ENCODE measurements at places on chromosomes 3 and 15.

GRCh38 chr3:41716471-41716870 lies 245.4 kb downstream of the ULK4 start:
- DNase-seq = peak; percentile 43

DNA sequence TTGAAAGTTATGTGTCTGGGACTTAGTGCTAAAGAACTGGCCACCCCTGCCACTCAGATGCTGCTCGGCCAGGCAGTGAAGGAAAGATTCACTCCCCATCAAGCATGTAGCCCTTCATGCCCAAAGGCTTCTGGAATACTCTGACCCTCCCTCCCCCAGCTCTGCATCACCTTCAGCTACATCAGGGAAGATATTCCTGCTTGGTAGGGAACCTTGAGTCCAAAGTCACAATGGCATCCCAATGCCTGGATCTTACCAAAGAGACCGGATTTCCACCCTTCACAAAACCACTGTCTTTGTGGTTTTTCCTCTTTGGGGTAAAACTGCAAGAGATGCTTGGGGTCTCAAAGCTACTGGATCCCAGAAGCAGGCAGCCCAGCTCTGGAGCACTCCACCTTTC lies 18.2 kb upstream of the BCL2A1 start:
- no peak for DNase-seq

GRCh38 chr15:73052653-73053397 lies 562 bp downstream of the NEO1 start:
- peak; percentile 52 for DNase-seq

DNA sequence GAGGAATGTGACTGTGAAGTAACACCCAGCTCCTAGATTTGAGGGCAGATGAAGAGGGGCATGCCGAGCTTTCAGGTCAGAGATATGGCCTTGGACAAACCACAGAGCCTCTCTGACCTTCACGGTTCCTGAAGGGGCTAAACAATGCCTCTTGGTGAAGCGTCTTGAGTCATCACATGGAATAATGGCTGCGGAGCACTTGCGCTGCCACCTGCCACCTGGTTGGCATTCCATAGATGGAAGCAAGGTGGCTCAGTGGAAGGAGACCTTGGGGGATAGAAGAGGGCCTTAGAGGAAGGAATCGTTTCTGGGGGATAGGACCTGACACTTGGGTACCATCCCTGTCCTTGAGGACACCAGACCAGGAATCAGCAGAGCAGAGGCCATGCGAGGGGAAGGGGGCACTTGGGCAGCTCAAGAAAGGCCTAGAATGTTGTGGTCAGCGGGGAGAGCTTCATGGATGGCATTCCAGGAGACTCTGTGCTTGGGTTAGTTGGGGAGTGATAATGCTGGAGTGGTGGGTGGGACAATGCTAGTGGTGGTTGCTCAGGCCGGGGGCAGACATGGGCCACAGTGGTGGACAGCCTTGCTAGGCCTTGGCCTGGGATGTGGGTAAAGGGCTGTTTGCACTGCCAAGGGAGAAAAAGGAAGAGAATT lies 12.6 kb downstream of the MRAS start:
- DNase-seq = no peak

DNA sequence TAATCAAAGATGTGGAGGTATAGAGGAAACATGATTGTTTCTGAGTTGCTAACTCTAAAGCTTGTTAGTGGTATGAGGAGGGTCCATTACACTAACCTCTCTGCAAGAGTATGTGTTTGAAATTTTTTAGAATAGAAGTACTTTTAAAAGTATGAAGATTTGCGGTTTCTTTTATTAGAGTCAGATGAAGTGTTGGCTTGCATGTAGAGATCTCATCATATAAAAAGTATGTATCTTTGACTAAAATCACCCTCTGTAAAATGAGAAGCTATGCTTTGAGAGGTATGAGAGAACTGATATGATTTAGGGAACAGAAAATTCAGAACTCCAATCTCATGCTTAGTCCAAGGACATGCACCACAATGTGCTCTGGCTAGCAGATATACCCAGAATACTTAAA lies 140.4 kb upstream of the MBNL1 start:
- DNase-seq = peak; percentile 69

- DNase-seq = no peak
Measured at GRCh38 chr3:167972502-167972901, 123.2 kb downstream of the GOLIM4 start.

DNA sequence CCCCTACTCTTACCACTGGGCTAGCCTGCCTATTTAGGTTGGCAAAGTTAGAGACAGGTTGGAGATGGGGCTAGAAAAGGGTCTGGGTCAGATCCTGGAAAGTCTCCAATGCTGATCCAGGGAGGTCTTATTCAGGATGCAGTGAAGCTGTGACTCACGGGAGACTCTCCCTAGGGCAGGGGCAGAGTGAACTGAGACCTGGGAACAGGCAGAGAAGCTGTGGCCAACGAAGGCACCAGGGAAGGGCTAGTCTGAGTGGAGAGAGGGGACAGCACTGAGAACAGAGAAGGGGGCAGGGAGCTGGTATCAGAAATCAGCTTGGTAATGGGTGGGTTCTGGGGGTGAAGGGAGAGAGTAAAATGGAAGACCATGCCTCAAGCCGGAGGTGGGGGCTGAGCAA lies 2.2 kb downstream of the LTF start:
- no peak for DNase-seq

DNA sequence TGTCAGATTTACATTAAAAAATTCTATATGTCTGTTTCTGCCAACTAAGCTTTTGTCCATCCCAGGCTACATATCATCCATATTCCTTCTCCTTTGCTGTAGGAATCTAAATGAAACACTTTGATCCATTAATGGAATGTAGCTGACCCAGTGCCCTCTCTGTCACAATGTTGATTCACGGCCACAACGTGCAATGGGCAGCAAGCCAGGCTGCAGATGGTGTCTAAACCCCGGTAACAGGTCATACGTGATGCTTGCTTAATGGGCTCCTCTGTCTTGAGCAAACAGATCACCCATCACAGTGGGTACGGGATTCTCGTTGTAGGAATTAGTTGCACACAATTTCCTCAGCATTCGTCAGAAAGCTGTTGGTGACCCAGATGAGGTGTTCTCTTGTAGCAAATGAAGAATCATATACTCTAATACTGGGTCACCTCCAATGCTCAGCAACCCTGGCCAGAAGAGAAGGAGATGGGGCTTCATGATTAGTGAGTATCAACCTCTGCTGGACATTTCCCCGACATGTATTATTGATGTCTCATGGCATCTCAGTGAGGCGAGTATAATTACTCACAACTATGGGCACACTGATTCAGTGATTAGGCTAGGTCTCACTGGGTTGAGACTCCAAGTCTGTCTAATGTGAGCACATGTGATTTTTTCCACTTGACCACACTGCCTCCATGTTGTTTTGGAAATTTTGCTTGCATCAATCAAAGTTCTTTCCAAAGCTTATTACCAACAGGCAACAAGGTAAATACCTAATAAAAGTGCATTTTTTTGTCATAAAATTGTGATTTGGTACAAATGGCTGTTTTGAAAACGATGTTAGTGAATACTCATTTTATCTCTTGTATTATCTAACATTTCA lies 12.9 kb upstream of the DCBLD2 start:
- DNase-seq = no peak

DNA sequence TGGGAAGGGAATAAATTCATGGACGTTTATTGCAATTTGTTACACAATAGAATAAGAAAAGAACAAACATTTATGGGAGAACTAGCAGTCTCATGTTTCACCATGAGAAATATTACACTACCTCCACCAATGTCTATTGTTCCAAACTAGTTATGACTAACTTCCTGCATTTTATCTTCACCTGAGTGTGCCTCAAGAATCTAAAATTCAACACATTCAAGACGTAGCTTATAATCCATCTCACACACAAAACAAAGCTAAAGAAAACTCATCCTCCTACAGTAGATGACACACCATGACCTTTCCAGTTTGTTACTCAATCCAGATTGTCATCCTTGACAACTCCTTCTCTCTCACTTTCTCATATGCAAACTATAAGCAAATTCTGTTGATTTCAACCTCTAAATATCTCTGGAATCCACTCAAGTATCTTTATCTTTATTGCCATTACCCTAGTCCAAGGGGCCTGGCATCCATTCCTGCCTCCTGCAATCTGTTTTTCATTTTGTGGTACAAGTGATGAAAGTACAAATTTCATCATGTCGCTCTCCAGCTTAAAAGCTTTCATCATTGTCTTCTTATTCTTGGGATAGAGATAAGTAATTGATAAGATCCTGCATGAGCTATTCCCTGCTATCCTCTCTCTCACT lies 229.9 kb downstream of the NR2F2 start:
- DNase-seq = no peak

GRCh38 chr3:95476534-95476933 lies 1337.9 kb upstream of the EPHA6 start:
- DNase-seq = no peak

- DNase-seq = peak; percentile 73
Measured at GRCh38 chr3:37993820-37994638, 3.4 kb downstream of the VILL start.

- DNase-seq = no peak
Measured at GRCh38 chr3:108134555-108134880, 43.7 kb upstream of the CD47 start.

DNA sequence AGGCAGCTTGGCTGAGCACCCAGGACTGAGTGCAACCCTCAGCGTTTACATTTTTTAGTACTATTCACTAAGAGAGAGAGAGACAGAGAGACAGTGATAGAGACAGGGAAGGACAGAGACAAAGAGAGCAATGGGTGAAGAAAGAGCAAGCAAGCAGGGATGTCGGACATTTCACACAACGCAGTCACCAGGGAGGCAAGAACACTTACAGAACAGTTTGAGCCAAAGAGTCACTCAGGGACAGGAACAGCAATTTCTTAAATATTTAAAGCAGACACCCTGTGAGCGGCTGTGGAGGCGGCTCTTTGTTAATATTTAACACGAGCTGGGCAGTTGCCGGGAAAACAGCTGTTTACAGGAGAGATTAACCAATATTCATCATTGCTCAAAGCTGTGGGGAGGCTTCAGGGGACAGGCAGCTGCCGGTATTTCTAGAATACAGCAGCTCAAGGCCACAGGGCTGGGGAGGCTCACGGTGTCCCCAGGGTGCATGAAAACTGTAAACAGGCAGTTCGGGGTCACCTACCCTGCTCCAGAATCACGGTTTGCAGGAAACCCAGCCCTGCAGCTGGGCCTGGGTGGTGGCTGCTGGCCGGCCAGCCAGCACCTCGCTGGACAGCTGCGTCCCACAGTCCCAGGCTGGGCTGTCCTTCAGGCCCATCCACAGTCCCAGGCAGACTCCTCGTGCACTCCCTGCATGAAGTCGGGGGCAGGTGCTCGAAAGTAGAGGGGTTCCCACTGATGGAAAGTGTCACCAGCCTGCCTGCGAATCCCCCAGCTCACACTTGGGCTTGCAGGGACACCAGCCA lies 38.8 kb upstream of the PCSK6 start:
- no peak for DNase-seq

- DNase-seq = peak; percentile 28
Measured at GRCh38 chr3:124315215-124316033, 323.5 kb upstream of the ROPN1 start.

DNA sequence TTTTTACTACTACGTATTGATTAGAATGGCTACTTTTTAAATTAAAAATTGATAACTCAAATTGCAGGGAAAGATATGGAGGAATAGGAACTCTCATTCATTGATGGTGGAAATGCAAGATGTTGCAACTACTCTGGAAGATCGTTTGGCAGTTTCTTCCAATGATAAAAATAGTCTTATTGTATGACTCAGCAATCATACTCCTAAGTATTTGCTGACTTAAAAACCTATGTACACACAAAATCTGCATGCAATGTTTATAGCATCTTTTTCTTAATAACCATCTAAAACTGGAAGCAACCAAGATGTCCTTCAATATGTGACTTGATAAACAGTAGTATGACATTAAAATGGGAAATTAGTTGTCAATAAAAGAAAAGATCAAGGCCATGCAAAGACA lies 87.4 kb upstream of the LRRC3B start:
- no peak for DNase-seq

- DNase-seq = peak; percentile 55
Measured at GRCh38 chr3:30266524-30266923, 339.9 kb upstream of the TGFBR2 start.

DNA sequence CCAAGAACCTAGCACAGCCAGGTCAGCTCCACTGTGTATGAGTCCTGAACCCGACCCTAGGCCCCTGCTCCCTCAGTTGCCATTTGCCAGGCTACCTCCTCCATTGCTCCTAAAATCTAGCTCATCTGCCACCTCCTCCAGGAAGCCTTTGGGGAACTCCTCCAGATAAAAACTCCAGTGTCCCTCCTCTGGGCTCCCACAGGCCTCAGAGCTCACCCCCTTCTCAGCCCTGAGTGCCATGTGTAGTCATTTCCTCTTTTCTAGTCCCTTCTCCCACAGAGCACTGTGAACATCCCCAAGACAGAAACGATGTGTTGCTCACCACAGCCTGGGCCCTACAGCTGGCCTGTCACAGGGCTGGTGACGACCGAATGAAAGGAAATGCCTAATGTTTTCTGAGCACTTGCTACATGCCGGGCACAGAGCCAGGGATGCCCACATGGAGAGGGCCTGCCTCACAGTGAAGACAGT lies 61.0 kb downstream of the IQSEC1 start:
- DNase-seq = peak; percentile 24

GRCh38 chr15:78634210-78635145 lies 6.5 kb downstream of the CHRNB4 start:
- no peak for DNase-seq

DNA sequence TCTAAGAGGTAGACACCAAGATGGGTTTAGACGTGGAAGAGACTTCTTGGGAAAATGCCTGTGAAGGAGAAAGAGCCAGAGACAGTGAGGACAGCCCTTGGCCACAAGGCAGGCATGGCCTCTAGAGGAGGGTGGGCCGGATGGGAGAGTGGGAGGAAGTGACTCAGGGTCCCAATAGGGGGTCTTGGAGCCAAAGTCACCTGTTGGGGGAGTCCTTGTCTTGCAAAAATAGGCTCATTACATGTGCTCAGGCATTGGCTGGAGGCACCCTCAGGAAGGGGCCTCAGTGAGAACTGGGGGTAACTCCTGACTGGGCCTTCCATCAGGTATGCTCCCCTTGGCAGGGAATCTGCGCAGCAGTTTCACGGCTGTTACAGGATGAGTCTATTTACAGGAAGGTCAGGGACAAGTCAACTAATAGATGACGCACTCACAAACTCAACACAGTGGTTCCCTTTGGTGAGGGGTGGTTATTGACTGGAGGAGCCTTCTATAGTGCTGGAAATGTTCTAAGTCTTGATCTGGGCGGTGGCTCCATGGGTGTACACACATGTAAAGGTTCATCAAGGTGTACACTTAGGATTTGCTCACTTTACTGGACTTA lies 259.6 kb downstream of the XXYLT1 start:
- no peak for DNase-seq

DNA sequence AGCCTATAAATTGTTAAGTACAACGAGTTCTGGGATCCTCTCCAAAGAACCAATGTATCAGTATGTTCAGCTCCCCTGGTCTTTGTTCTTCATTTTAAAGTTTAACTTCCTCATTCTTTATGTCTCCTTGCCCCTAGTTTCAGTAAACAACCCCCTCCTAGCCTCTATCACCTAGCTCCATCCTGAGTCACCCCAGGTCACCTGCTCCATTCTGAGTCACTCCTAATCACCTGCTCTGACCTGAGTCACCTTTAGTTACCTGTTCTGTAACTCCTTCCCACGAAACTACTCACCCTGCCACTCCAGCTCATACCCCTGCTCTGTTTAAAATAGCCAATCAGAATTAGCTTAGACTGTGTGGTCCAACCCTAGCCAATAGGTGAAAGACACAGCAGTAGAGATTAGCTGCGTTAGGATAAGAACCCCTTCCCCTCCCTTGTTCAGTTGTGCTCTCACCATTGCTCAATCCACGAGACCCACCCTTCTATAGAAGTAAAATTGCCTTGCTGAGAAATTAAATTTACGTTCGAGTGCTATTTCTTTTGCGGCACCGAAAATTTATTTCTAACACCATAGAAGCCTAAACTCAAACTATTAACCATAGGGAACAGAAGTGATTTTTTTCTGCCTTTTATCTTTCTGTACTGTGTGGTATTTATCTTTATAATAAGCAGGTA lies 245.0 kb upstream of the ADAMTS9 start:
- no peak for DNase-seq
